A549 treated with RU486 at 1 μM for 4 hours (cell line): ENCODE measurements at places on chromosomes 11 and 22. TPM values are rescaled to one million over a fixed set of nuclear protein-coding genes. Genes with fewer than 3 reads are reported as not detected.

Gene RPS25
- 803 to 1,150 TPM (median 842 TPM) in 5 replicates for total RNA-seq

Gene TMEM132A
- 103 to 179 TPM (median 165 TPM) in 5 replicates for total RNA-seq

Gene OR8D1
- total RNA-seq = not detected in 5 replicates

Gene CNIH2
- 1.4 to 3.7 TPM (median 2.9 TPM) in 5 replicates for total RNA-seq

Gene DEPDC7
- total RNA-seq = 4.0 to 8.6 TPM (median 7.2 TPM) in 5 replicates

Gene KRTAP5-10
- total RNA-seq = not detected in 5 replicates

Gene MMP8
- total RNA-seq = not detected in 5 replicates

Gene CHRM1
- total RNA-seq = 0.05 TPM in 1 of 5 replicates, not detected in the others

Gene RPL3
- 1,689 to 2,421 TPM (median 1,759 TPM) in 5 replicates for total RNA-seq

Gene CD248
- total RNA-seq = 0.05 TPM in 1 of 5 replicates, not detected in the others

Gene OR4A16
- total RNA-seq = not detected in 5 replicates

Gene PLA2G3
- not detected in 5 replicates for total RNA-seq

Gene OR9I1
- not detected in 5 replicates for total RNA-seq

Gene OR10W1
- total RNA-seq = not detected in 5 replicates

Gene DDIAS
- total RNA-seq = 7.6 to 20.8 TPM (median 17.9 TPM) in 5 replicates

Gene NXPE4
- total RNA-seq = not detected in 5 replicates

Gene BCO2
- 0.59 to 0.79 TPM (median 0.71 TPM) in 5 replicates for total RNA-seq

Gene LDLRAD3
- 17.6 to 23.9 TPM (median 22.2 TPM) in 5 replicates for total RNA-seq

Gene TMEM223
- 18.1 to 30.6 TPM (median 28.2 TPM) in 5 replicates for total RNA-seq

Gene ELMOD1
- total RNA-seq = 0.15 to 0.41 TPM (median 0.26 TPM) in 5 replicates

Gene SLC15A3
- total RNA-seq = not detected in 5 replicates

Gene CSRP3
- total RNA-seq = not detected in 5 replicates

Gene IGSF22
- total RNA-seq = not detected in 5 replicates

Gene PES1
- 109 to 130 TPM (median 118 TPM) in 5 replicates for total RNA-seq

Gene WBP2NL
- 0.06 to 0.14 TPM in 2 of 5 replicates, not detected in the others for total RNA-seq

Gene BTG4
- total RNA-seq = 0.09 to 0.14 TPM (median 0.12 TPM) in 3 of 5 replicates, not detected in the others

Gene TECTA
- total RNA-seq = 0.03 to 0.16 TPM (median 0.06 TPM) in 5 replicates

Gene SMTNL1
- not detected in 5 replicates for total RNA-seq

Gene CARNS1
- total RNA-seq = 0.08 to 0.20 TPM (median 0.13 TPM) in 5 replicates

Gene RFPL3
- total RNA-seq = not detected in 5 replicates

Gene TRIM77
- not detected in 5 replicates for total RNA-seq
